Omental fat pad (tissue), 4 donors: ENCODE measurements at places on chromosomes 11 and 22.

DNA sequence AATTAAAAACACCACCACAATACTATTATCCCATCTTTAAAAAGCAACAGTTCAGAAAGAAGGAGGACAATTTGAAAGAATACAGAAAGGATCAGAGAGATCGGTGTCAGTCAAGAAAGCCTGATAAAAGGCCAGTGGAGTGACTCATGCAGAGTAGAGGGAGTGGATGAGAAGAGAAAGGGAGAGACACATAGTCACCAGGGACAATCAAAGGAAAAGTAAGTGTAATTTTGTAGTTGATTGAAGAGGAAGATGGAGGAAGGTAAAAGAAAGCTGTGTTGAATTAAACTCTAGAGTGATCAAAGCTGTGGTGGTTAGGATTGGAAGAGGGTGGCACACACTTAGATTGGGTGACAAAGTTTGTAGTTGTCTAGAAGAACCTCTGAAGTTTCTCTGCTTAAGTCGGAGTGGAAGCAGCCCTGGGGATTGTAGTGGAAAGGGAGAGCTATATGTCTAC, 14.1 kb downstream of the SPECC1L start:
- DNase-seq = no peak

DNA sequence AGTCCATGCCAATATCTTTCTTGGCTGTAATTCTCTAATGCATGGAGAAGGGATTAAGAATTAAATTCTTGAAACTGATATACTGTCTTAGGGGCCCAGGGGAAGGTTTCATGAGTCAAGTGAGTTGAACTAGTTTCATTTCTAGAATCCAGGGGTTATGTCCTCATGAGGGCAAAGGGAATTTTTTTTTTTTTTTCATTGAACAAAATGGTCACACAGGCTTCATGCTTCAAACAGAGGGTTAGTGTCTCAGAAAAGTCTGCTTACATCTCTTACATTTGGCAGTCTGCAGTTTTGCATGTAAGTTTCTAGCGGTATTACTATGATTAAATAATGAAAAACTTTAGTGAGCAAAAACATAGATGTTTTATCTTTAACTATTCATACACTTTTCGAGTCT, 32.9 kb downstream of the PPME1 start:
- DNase-seq = no peak

DNA sequence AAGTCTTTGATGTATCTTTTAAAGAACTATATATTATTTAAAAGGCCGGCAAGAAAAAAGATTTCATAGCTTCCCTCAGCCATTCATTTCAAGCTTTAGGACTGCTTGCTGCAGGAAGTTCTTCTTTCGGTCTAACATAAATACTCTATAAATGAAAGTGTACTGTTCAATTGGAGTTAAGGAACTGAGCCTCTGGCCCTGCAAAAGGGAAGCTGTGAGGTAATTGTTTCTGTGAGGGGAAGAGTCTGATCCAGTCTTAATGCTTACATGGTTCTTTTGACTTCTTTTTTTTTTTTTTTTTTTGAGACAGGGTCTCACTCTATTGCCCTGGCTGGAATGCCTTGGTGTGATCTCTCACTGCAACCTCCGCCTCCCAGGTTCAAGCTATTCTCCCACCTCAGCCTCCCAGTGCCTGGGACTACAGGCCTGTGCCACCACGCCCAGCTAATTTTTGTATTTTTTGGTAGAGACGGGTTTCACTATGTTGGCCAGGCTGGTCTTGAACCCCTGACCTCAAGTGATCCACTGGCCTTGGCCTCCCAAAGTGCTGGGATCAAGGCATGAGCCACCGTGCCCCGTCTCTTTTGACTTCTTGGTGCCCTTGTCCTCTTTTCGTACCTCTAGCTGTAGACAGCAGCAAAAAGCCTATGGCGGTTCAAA, 4.7 kb upstream of the TRIM29 start:
- DNase-seq = no peak

GRCh38 chr22:45240104-45240809, 437 bp downstream of the KIAA0930 start:
- DNase-seq = no peak

DNA sequence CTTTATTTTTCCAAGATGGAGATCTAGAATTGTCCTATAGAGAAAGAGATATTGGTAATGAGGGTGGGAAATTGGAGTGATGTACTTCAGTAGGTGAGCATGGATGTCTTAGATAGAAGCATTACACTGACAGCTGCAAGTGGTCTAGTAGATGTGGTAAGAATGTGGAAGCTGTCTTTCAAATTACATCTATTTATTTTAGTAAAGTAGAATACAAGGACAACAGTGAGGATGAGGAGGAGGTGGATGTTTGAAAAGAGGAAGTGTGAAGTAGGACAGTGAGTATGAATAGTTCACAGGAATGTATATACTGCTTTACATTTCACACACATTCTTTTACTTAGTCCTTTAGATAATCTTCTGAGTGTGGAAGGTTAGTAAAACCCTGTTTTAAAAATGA, 64.2 kb downstream of the HIPK3 start:
- DNase-seq = no peak

- no peak for DNase-seq
These were observed 14.7 kb downstream of the RELT start for GRCh38 chr11:73390601-73391565.

- DNase-seq = no peak
These were observed 51.3 kb upstream of the NNMT start for GRCh38 chr11:114244726-114245394.

DNA sequence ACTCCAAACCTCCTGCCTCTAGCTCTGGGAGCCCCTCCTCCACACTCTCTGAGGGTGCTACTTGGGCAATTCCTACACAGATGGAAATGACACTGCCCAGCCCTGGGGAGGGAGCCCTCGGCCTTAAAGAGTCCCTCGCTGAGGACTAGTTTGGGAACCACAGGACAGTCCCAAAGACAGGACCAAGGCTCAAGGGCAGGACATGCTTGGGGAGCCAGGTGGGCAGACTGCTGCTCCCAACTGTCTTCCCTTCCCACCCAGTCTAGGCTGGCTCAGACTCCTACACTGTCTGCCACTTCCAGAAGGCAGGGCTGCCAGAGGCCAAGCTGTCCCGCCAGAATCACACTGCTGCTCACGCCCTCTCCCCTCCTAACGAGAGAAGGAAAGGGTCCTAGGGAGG, 9.8 kb downstream of the ARRB1 start:
- DNase-seq = no peak

DNA sequence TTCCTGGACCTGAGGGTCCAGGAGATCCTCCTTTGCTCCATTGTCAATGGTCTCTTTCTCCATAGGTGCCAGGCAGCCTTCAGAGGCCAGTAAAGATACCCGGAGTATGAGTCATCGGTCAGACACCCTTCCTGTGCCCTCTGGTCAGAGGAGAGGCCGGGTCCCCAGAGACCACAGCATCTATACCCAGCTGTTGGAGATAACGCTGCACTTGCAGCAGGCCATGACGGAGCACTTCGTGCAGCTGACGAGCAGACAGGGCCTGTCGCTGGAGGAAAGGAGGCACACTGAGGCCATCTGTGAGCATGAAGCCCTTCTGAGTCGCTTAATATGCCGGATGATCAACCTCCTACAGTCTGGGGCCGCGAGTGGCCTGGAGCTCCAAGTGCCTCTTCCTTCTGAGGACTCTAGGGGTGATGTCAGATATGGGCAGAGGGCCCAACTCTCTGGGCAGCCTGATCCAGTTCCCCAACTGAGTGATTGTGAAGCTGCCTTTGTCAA, at the start of gene ACCSL:
Gene ACCSL (plus strand): TSS at position 51 of the 501 bp plus-strand sequence. CDS start 56 bp downstream, at position 107.
- DNase-seq = no peak

GRCh38 chr11:2940921-2941821, 12.0 kb upstream of the PHLDA2 start:
- DNase-seq = no peak

DNA sequence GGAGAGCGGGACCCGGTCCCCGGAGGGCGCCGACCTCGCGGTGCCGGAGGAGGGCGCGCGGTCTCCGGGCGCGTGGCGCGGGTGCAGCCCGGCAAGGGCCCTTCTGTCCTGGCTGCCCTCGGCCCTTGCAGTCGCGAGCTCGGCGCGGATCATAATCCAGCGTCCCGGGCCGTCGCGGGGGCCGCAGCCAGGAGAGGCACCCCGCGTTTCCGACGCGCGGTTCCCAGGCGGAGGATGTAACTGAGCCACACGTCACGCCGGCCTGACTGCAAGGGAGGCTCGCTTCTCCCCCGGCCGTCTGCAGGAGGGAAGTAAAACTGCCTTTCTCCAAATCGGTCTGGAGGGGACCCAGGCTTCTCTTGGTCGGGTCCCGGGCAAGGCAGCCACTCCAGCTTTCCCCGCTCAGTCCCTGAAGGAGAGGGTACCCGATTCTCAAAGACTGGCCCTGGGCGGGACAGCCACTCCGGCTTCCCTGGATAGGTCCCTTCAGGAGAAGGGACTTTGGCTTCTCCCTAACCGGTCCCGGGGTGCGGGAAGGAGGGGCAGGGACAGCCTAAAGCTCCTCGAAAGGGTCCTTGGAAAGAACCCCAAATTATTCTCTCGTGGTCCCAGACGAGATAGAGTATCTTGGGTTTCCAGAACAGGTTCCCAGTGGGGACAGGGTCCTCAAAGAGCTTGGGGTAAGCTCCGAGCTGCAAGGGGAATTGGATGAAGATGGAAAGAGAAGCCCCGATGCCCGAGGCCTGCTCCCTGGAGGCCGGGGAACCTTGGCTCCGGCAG, 836 bp downstream of the SPON1 start:
- DNase-seq = no peak

DNA sequence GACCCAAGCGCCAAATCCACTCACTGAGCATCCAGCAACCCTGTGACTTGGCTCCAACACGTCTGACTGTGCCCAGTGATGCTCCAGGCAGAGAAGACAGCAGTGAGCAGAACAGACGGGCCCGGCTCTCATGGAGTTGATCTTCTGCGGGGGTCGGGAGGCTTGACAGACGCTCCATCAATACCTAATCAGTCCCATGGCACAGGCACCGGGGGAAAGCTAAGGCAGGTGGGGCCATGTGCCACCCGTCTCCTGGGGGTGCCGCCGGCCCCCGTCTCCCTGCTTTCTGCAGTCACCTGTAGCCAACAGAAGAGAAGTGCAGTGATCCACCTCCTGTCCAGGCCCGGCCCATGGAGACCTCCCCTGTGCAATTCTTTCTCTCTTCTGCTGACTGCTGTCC, 47.5 kb downstream of the LINC01488 start:
- DNase-seq = no peak

- DNase-seq = no peak
These were observed 8.7 kb upstream of the B4GALNT4 start for GRCh38 chr11:360326-361280.

DNA sequence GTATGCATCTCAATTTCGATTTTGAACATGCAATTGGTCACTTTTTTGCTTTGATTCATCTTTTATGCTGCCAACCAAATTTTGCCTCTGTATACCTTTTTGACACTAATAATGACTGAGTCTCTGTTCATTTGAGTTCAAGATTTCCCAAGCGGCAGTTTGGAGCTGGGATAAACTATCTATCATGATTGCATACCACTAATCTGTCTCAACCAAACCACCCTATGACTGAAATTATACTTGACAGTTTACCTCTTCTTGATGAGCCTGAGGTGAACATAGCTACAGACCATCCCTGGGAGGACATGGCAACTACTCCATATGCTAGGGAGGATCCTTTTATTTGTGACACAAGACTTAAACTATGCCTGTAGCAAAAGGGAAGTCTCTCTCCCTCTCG, 146.2 kb downstream of the PAX6 start:
- DNase-seq = no peak

- no peak for DNase-seq
These were observed 7.5 kb downstream of the RASD2 start for GRCh38 chr22:35547987-35548721.

GRCh38 chr11:36724742-36725385, 126.8 kb upstream of the RAG2 start:
- no peak for DNase-seq

DNA sequence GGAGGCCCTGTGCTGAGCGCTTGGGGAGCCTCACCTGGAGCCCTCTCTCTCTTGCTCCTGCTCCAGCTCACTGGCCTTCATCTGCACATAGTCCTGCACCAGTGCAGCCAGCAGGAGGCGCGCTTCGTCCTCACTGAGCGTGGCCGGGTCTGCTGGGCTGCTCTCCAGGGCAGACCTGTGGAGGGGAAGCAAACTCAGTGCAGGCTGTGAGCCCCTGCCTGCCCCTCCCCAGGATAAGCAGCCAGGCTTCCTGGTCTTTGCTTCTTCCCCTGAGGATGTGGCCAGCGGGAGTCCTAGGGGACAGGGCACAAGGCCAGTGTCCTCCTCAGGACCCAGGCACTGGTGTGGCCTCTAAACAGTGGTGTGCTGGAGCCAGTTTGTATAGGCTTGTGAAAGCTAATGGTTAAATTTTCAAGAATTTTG, 2.2 kb downstream of the CALCA start:
- DNase-seq = no peak

- peak; percentile 40 for DNase-seq
These were observed 3.5 kb downstream of the PANX1 start for GRCh38 chr11:94132152-94132558.

DNA sequence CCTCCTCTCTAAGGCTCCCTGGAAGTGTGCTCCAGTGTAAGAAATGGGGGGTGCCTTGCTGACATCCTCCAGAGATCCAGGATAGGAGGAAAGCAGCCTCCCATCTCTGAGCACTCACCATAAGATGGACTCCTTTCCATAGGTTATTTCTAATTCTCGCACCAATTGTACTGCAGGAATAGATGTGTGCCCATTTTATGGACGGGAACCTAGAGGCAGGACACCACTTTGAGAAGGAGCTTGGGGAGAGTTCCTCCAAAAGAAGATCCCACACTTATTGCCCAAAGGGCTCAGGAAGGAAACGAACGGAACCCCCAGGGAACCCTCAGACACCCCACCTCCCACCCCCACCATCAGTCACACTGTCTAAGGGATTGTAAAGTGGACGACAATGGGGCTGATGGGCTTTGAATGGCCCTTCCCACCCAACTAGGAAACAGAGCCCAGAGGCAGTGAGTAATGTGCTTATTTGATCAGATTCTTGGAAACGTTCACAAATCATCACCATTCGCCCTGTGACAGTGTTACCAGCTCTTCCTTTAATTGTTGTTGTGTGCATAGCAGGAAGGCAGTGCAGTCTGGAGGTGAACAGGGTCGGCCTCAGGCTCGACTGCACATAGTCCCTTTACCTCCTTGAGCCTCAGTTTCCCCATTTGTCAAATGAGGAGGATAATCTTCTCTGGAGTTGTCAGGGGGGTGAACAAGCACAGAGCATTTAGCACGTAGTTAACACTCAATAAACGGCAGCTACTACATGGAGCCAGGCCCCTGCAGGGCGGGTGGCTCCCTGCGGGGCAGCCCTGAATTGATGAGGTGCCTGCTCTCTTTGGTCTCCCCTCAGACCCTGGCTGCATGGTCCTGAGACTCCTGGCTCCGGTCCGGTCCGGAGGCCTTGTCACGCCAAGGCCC, 8.4 kb upstream of the MN1 start:
- no peak for DNase-seq
